Stimulated activated CD8-positive, alpha-beta memory T cell treated with anti-CD3 and anti-CD28 coated beads, Interleukin-7, amount 100 ng/mL, for 1 hour (primary cell): ENCODE measurements at places on chromosomes 7 and 10.

DNA sequence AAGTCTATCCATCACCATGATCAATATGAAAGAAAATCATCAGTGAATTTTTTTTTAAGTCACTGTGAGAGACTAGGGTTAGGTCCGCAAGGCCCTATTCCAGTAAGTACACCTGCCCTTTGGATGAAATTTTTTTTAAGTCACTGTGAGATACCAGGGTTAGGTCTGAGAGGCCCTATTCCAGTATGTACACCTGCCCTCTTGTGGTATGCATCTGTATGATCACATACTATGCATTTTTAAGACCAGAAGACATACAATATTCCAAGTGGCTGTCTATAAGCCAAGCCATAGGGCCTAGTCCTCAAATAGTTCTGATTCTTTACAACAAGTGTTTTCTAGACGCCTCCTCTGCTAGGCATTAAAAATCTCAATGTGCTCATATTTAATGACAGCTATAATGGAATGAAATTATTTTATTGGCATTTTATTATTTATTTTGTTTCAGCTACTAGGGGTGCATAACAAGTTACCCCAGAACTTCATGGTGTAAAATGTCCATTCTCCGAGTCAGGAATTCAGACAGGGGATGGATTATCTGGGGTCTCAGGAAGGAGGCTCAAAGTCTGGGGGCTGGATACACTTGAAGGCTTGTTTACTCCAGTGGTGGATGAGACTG is 53.1 kb downstream of the TEX36 start:
- no peak for DNase-seq

DNA sequence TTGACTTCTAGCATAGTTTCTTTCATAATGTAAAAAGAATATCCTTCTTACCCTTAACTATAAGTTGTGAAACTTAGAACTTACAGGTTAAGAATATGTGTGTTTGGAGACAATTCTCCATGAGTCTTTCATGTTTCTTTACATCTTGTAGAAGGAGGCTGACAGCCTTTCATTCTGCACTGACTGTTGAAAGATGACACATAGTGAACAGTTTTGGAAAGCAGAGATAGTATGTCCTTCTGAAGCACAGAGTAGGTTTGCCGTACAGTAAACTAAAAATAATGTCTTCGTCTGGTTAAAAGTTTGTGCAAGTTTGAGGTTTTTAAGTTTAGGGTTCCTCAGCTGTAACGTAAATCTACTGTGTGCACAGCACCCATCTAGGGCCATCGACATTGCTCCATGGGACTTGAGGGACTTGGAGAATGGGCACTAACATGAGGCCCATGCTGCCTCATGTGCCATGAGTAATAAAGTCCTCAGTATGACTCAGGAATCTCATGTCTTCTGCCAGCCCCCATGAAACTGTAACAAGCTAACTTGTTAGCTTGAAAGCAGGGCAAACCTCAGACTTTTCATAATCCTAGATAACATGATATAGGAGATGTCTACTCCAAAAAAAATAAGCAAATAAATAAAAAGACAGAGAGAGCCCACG is 24.5 kb upstream of the ELAPOR2 start:
- DNase-seq = no peak

DNA sequence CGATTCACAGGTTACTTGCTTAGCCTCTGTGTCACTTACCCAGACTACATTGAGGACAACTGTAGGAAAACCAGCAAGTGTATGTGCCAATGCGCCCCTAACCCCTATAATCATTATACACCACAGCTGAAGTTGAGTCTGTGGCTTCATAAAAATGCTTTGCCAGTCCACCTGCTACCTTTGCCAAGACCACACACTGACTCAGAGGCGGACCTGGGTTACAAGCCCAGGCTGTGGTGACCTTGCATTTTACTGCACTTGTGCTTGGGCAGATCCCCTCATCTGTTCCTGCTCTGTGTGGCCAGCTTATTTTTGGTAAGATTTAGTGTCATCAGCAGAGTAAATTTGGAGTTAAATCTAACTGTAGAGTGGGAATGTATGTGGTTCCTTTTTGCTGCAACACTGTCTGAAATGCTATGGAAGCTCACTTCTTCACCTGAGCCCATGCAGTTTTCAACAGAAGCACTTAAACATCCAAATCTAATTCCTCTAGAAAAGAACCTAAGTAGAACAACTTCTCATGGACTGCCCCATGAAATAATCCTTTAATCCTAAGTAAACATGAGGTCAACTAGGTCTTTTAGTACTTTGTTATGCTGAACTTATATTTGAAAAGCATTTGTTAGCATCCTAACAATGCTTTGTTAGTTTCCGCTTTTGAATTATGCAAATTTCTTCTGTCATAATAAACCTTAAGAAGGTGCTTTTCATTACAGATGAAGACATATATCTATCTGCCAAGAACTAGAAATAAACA is 96.2 kb upstream of the AMPH start:
- no peak for DNase-seq

- no peak for DNase-seq
These were observed 497.2 kb downstream of the PLXNA4 start for GRCh38 chr7:132078891-132079735.

DNA sequence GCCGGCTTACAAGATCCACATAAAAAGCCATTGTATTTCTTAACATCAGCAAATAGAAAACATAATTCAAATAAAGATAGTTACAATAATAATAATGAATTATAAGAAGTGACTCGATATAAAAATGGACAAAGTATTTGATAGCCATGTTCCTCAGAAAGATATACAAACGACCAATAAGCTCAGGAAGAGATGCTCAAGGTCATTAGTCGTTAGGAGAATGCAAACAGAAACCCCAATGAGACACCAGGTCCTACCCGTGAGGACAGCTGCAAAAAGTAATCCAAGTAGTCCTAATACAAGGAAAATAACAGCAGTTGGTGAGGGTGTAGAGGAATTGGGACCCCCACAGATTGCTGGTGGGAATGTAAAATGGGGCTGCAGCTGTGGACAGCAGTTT is 54.2 kb upstream of the INPP5A start:
- no peak for DNase-seq

DNA sequence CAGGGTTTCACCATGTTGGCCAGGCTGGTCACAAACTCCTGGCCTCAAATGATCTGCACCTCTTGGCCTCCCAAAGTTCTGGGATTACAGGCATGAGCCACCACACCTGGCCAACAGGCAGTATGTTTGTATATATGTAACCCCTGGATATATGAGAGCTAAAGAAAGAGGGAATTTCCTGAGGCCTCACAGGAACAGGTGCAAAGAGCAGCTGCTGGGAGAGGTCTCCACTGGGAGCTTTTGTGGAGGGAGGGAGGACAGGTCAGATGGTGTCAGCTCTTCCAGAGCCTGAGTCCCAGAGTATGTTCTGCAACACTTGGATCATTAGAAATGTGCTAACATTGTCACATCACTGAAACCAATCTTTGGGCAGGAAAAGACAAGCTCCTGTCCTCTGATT is 110.1 kb upstream of the KIF5B start:
- no peak for DNase-seq

DNA sequence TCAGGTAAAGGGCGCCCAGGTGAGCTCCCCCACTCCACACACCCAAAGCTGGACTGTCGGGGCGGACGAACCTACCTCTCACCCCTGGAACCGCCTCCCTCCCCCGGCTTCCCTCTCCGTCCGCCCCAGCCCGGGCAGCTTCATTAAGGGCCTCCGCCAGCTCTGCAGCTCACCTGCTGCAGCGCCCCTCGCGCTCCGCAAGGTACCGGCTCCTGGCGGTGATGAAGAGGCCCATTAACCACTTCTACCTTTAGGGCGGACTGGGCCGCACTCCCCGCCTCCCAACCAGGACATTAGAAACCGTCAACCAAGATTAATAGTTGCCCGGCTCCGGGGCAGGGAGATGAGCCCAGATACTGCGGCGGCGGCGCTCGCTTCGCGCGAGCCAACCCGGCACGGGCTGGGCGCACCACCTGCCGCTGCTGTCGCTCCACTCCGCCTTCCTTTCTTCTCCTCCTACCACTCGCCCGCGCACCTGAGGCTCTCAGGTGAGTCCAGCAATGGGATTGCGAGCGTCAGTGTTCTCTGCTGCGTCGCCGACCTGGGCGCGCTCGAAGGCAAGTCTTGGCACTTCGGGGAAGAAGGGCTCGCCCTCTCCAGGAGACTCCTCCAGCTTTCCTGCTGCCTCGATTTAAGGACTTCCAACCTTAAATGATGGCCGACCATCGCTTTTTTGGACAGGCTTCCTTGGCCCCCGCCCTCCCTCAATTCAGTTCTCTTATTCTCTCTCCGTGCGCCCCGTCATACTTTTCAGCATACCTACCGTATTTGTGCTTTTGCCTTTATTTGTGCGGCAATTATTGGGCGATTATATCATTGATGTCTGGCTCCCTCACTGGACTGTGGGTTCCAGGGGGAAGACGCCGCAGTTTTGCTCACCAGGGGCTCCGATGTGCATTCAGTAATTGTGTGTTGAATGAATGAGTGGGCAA is 13.6 kb upstream of the KAZALD1 start:
- no peak for DNase-seq

DNA sequence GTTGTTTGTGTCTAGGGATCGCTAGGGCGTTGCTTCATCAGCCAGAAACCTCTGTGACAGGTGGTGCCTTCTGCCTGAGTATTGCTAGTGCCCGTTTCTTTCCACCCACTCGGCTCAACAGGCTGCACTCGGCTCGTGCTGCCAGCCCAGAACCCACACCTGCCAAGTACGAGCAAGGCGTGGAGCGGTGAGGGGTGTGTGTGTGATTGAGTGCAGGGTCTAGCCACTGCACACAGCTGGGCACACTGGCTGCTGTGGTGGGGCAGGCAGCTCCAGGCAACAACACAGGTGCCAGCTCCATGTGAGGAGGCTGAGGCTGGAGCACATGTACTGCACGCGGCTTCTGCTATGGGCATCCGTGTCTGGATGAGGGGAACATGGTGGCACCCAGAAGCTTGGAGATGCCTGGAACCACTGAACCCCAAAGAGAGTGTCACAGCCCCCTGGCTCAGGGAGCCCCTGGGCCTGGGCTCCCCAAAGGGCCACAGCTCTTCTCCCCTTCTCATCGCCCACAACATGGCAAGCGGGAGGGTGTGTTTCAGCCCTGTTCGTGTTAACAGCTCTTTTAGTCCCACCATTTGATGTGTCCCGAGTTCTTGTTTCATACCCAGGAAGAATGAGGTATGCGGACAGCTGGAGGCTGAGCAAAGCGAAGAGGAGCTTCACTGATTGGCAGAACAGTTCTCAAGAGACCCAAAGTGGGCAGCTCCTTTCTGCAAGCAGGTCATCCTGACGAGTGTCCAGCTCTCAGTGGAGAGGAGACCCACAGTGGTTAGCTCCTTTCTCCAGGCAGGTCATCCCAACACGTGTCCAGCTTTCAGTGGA is 78.1 kb downstream of the HDAC9 start:
- DNase-seq = no peak

DNA sequence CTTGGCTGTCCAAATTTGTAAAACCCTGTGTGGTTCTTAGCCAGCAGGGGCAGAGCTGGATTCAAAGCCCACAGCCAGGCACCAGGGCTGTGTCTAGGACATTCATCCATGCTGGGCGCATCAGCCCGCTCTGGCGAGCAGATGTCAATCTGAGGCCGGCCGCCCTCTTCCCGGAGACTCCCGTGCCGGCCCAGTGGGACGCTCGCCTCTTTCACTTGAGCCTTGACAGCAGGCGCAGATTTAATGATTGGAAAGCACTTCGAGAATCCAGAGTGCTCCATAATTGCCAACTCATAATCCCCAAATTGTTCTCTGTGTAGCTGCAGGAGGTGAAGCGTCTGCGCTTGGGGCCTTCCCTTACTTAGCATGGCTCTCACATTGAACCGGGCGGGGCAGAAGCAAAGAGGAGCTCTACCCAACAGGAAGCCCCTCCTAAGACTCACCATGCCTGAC is 36.7 kb downstream of the SLIT1 start:
- no peak for DNase-seq

DNA sequence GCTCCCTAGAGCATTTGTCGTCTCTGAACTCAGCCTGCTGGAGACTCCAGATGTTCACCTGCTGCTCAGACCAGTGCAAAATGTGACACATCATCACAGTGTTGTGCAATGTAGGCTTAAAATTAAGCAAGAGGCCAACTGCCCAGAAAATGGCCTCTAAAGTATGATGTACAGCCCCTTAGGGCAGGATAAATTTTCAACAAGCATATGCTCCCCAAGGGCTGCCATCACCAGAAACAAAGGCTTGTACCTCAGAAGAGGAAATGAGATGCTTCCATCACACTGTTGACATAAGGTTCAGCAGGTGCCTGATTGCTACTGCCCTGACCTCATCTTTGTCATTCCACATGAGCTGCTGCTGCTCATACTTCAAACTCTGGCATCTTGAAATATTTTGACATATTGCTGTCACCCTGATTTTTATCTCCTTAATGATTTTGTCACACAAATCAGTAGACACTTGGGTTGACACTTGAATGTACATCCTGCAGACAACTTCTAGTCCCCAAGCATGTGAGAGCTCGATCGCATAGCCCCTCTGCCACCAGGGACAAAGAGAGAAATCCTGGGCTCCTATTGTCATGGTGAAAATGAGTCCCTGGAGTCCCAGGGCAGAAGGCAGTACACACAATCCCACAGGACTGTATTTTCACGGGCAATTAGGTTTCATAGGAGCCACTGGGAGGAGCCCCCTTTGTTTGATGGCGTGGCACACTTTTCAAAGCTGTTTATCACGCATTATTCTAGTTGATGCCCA is 219.7 kb upstream of the STK17A start:
- no peak for DNase-seq

DNA sequence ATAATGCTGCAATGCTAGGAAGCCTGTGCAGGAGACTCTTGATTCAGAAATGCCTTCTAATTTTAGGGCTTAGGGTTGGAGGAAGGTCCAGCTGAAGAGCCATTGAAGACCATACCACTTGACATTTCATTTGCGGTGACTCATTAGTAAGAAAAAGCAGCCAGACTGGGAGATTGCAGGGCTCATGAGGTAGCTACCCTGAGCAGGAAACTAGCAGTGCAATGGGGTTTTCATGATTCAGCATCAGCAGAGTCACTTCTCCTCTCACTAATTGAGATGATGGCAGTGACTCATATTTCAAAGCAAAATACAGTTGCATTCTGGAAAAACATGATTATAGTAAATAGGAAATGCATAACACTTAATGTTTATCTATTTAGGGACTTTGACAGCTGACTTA is 434.1 kb downstream of the DNAJB9 start:
- no peak for DNase-seq

DNA sequence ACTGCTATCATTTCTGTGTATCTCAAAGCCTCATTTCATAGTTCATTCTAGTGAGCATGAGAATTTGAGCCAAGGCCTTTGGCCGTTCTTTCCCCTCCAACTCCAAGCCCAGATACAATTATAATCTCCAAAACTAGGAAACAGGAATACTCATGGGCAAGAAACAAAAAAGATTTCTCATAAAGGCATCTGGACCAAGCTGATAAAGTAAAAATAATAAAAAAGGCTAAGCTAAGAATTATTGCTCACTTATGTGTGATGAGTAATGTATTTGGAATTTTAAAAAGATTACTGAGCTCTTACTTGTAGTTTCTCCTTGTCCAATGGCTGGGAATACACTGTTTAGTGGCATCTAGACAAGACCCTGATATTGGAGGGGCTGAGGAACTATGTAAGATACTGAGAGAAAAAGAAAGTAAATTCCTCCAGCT is 196.4 kb upstream of the POM121L12 start:
- DNase-seq = no peak

DNA sequence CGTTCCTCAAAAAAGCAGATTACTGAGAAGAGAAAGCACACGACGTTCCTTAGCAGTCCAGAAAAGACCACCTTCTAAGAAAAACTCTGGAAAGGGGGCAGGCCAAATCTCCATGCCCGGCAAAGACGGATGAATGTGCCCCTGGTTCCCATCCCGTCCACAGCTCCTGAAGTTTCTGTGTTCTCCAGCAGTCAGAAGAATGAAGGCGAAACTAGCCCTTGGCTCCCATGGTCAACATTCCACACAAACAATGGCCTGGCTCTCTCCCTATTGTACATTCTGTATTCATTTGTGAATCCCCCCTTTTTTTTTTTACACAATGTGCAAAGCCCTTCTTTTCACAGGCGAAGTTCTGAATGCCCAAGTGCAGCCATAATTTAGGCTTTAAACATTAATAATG is 5.3 kb downstream of the CTBP2 start:
- no peak for DNase-seq
